Stimulated activated CD8-positive, alpha-beta memory T cell treated with anti-CD3 and anti-CD28 coated beads, Interleukin-2, amount 100 ng/mL, for 48 hours (primary cell): ENCODE measurements at places on chromosomes 7 and 10.
A peak's percentile ranks its signal among the peaks of the same experiment; 100 is the strongest.

DNA sequence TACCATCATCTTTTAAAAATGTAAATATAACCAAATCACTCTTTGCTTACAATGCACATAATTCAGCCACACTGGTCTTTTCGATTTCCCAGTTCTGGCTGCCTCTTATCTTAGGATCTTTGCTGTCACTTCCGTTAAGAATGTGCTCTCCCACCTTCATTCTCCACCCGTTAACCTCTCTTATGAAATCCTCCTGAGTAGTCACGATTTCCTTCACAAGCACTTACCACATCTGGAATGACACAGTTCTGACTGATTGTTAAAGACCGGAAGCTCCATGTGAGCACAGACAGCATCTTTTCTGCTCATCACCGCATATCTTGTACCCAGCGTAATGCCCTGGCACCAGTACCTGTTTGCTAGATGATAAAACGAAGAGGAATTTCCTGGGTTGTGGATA lies 84.3 kb downstream of the CUL2 start:
- no peak for DNase-seq

DNA sequence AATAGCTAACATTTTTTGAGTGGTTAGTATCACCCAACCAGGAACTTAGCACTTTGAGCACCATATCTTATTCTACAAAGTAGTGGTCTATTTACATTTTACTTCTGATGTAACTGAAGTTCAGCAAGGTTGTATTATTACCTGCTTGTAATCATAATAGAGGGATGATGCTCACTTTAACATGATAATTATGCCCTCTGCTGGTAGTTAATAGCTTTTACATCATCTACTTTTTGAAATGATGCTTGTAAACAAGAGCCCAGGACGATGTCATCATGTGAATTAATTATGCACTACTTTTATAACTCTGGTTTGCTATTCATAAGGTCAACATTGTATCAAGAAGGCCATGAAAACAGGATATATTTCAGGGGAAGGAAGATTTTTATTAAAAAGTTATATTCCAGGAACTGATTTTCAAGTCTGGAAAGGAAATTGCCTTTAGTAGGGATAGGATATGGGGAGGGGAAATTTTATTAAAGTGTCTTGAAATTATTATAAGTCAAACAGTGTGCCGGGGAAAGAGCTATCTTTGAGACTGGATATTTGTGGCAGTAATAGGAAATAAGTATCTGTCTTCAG lies 80.3 kb upstream of the SCIN start:
- DNase-seq, result no peak

- peak; percentile 37 for DNase-seq
These were observed 613 bp downstream of the OAT start for GRCh38 chr10:124417895-124418725.

DNA sequence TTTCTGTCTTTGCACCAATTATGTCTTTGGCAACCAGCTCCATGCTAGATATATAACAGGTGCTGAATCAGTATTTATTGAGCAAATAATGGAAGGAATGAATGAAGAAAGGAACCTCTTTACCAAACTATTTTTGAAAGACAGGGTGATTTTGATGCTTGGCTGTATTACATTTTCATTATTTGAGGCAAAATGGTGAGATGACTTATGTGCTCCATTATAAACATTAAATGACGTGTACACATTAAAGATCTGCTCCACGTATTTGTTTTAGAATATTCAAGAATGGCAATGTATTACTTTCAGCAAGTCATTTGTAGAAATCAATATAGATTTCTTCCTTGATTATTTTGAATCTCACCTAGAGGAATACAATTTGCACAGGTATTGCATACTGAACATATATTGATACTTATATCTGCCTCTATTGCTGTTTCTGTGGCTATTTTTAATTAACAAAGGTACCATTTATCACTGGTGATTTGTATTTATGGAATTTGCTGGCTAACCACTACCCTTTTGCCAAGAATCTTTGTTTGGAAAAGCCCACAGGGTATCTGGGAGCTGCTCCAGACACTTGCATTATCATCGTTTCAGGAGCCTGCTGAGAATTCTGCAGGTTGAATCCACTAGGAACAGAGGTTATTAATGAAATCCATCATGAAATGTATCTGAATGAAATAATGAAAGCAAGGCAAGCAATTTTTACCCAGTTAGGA lies 92.2 kb downstream of the SEMA3C start:
- no peak for DNase-seq

GRCh38 chr10:69123306-69123746 lies 652 bp upstream of the VPS26A start:
- no peak for DNase-seq

- DNase-seq, result no peak
These were observed 262.8 kb upstream of the GRB10 start for GRCh38 chr7:51045319-51046102.

- DNase-seq, result no peak
These were observed 32.0 kb downstream of the NPVF start for GRCh38 chr7:25196132-25196896.

- DNase-seq, result no peak
These were observed 88.9 kb downstream of the WDFY4 start for GRCh38 chr10:48773580-48773979.

- DNase-seq, result no peak
These were observed 44.1 kb downstream of the RNF32 start for GRCh38 chr7:156684661-156685060.

DNA sequence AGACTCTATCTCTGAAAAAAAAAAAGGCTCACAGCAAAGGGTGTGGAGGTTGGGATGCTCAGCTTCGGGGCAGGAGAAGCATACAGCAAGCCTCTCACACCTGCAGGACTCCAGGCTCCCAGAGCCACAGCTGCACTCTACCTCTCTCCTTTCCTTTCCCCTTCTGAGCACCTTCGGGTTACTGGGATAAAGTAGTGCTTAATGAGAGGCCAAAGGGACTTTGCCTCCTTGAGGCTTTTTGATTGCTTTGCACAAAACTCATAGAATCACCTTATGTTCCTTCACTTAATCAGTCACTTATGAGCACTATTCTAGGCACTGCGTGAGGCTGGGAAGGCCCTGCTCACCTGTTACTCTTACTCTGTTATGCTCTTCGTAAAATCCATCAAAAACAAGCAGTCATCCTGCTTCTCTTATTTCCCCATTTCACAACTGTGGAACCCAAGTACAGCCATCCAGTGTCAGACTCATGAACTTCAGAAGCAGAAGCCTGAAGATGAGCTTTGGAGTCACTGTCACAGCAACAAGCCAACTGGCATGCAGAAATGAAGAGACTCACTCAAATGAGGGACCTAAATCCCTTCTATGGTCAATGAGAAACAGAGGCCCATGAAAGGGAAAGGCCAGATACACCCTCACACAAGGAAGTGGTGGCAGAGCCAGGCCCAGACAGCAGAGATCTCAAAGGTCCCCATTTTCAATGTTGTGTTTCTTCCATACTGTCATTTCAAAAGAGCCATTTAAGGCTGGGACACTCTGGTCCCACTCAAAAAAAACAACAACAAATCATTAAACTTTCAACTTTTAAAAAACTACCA lies 205.4 kb downstream of the KCNMA1 start:
- no peak for DNase-seq

GRCh38 chr7:47625861-47626715 lies 44.2 kb upstream of the TNS3 start:
- DNase-seq, result no peak

DNA sequence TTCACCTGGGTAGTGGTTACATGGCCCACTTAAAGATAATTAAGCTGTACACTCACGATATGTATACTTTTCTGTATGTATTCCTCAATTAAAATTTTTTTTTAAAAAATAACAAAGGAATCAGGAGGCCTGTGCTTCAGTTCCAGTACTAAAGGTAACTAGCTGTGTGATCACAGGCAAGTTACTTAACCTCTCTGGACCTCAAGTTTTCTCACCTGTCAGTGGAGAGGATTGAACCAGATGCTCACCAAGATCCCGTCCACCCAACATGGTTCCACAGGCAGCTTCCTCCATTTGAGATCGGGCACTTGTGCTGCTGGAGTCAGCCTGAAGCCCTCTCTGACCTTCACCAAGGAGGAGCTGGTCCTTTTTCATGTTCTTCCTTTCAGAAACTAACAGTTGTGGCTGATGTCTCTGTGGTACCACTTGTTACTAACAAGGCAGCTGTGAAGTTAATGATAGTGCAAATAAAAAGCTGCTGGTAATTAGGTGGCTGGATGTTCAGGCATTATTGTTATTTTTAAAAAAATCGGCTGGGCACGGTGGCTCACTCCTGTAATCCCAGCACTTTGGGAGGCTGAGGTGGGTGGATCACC lies 29.4 kb upstream of the SMNDC1 start:
- no peak for DNase-seq

- DNase-seq, result no peak
These were observed 7.6 kb downstream of the MGMT start for GRCh38 chr10:129474642-129475041.

DNA sequence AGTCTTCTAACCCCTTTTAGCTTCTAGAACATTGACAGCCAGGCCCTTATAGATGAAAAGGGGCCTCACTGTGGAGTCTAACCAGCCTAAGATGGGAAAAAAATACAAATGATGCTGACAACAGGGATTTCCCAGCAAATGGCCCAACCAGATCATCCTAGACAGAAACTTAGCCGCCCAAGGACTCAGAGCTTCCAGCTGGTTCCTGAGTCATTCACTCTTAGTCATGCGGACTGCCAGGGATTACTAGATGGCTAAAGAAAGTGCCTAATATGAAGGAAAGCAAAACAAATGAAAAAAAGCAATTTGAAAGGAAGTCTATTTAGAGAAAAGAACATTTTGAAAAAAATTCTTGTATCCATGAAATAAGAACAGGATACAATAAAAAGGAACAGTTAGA lies 23.7 kb downstream of the TSPAN14 start:
- DNase-seq, result no peak

DNA sequence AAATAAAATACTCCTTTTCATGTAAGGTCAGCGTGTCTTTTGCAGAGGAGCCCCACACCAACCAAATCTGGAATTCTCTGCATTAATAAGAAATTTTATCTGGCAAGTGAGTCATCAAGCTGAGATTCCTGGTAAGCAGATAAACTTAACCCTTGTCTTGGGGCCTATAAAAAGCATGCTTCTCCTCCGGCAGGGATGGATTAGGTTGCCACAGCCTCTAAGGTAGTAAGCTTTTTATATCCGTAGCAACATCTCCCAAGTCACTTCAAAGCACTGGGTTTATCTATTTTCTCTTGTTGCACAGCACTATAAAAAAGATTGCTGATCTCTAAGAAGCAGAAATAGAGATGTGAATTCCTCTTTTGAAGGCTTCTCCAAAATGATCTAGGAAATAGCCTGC lies 202.8 kb upstream of the NOBOX start:
- no peak for DNase-seq

DNA sequence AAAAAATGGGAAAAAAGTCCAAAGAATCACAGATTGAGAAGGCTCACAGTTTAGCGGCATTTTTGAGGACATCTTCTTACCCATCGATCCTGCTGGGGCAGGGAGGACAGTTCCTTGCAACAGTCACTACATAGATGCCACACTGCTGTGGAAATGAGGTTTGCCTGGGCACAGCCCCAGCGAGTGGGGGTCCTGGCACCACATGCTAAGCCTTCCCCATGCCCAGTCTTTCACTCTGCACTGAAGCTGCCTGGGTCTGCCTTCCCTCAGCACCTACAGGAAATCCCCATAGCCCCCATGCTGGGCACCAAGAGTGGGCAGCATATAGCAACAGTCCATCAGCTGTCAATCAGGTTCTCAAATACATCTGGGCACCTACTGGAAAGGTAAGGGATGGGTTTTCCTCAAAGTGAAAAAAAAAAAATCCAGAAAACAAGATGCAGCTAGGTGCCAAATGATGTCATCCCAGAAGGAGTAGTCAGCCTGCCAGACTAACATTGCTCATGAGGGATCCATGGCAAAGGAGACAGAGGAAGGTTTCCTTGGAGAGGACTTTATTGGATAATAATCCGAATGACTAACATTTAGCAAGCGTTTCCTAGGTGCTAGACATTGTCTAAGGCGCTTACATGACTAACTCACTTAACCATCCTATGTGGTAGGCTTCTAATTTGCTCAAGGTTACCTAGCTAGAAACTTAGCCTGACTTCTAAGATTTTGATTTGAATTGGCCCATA lies 125.7 kb upstream of the CXCL12 start:
- DNase-seq, result no peak

GRCh38 chr7:25253714-25254113 lies 25.4 kb upstream of the NPVF start:
- no peak for DNase-seq

- DNase-seq, result no peak
These were observed 32.1 kb downstream of the EN2 start for GRCh38 chr7:155489862-155490696.

DNA sequence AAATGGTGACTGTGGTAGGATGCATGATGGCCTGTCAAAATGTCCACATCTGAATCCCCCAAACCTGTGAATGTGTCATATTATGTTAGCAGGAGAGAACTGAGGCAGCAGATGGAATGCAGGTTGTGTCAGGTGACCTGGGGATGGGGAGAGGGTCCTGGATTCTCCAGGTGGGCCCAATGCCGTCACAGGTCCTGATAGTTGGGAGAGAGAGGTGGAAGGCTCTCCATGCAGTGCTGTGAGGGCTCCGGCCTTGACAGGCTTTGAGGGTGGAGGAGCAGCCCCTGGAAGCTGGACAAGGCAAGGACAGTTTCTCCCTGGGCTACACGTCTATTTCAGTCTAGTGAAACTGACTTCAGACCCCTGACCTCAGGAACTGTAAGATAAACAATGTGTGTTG lies 330.9 kb upstream of the ZNF32 start:
- DNase-seq, result no peak

GRCh38 chr10:96704563-96704962 lies 15.8 kb downstream of the PIK3AP1 start:
- DNase-seq, result no peak

DNA sequence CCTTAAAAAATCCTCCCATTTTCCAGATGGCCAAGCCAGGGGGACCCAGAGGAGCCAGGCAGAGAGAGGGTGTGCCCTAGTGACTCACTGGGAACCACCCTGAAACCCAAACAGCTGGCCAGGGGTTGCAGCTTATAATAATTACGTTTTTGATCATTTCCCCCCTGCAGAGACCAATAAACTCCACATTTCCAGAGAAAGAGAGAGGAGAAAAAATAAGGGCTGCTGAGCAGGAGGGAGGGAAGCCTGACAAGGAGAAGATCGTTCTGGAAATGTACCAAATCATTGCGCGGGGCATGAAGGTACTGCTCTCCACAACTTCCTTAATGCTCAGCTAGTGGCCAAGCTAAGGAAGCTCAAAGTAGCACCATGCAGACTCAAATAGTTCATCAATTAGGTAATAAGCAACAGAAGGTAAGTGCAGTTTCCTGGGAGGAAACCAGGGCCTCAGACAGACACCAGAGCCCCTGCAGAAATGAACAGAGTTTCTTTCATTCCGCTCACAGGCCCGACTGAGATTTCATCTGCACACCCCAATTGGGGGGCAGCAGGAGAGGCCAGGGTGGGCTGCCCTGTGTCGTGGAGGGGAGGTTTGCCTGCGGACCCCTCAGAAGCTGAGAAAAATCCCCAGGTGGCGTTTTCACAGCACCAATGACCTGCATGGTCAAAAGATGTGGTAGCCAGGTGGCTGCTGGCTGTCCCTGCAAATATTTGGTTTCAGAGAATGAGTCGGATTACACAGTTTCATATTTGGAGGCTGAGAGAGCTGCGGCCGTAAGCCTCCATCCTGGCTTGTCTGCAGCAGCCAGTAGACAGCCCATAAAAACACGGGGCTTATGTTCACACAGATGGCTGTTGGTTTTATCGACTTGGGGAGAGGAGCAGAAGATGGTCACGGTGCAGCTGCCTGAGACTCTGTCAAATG lies 153.2 kb upstream of the LYZL2 start:
- no peak for DNase-seq
